ENCODE measurements at places on chromosomes 6 and 20.

DNA sequence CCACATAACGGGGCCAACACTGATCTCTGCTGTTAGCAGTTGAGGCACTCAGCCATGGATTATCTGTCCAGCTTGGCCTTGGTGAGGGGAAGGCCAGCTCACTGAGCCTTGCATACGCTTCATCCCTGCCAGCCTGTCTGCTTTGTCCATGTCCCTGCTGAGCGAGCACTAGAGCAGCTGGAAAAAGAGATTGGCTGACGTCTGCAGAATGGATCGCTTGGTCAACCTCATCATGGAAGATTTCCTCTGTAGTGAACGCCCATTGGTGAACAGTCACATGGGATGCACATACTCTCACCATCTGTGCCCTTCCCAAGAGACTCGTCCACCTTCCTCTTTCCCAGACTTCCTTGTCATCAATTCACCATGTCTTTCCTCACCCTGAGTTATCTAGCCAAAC is 26.9 kb downstream of the MUC22 start:
- no peak for DNase-seq

DNA sequence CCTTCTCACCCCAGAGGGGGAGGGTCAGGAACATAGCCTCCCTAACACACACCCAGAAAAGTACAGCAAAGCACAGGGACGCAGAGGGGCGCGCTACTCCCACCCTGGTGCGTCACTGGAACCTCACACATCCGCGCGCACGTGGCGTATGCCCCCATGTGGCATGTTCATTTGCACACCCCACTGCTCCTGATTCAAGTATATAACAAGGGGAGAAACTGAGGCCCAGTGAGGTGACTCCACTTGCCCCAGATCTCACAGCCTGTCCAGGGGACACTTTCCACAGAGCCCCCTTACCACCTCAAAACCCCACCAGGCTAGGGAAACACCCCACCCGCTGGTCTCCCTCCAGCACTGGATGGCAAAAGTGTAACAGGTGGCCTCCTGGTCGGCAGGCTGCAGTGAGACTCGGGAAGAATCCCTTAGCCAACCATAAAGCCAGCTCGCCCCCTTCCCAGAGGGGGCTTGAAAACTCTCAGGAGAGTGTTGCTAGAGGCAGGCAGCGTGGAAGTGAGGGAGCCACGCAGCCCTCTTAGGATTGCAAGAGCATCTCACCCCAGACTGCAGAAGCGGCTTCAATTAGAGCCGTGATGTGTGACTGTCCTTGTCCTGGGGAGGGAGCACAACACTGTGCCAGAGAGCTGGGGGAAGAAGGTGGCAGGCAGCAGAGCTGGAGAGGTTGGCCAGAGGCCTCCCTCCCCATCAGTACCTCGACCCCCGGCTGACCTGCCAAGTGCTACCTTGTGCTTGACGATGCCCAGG is at the start of gene GRM4:
GRM4 (minus strand) TSS at position 67 of the 762 bp plus-strand sequence. CDS start 12,591 bp downstream, outside the sequence.
- DNase-seq: no peak

GRCh38 chr6:28580475-28580874 is 54.8 kb downstream of the GPX5 start:
- no peak for DNase-seq

GRCh38 chr6:66605011-66605410 is 898.0 kb upstream of the EYS start:
- no peak for DNase-seq

GRCh38 chr6:3285049-3285639 is 26.4 kb downstream of the PSMG4 start:
- DNase-seq: no peak

DNA sequence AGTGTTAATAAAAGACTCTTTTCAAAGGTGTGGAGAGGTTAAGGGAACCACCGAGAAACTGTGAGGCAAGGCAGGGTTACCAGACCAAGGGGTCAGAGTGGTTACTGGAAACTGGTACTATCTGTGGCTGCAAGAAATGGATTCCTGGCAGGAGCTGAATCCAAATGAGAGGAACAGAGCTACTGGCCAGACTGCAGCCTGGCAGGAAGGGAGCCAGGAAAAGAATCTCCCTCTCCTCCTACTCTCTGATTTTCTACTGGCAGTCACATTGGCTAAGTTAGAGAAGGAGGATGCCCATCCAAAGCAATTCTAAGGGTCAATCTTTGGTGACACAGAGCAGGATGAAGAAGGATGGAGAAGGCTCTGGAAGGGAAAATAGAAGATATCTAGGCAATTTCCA is 211.5 kb downstream of the GRM1 start:
- no peak for DNase-seq

GRCh38 chr20:24489631-24490260 is 20.3 kb downstream of the SYNDIG1 start:
- DNase-seq: no peak

DNA sequence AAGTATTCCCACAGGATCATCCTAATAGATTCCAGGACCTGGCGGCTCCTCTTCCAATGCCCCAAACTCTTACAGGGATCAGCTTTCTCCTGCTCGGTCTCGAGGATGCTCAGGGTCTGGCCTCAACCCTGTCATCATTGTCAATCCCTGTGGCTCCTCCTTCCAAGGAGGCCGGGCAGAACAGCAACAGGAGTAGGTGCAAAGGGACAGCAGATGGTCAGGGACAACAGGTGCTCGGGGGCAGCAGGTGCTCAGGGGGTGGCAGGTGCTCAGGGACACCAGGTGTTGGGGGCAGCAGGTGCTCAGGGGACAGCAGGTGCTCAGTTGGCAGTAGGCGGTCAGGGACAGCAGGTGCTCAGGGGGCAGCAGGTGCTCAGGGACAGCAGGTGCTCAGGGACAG is 84.8 kb downstream of the TTLL2 start:
- no peak for DNase-seq

GRCh38 chr6:143329323-143329722 is 121.2 kb downstream of the ADAT2 start:
- no peak for DNase-seq

GRCh38 chr20:62938105-62938888 is at the start of gene GID8:
Gene GID8 (plus strand): TSS chr20:62938147. CDS start chr20:62941503, 3,356 bp downstream.
- DNase-seq: no peak

Measured in activated CD8-positive, alpha-beta memory T cell treated with anti-CD3 and anti-CD28 coated beads for 1 hour (primary cell).